ENCODE measurements at places on chromosomes 2 and 18.

GRCh38 chr18:42392416-42392815, 437.4 kb downstream of the PIK3C3 start:
- DNase-seq, result no peak

- DNase-seq, result no peak
These were observed 78.4 kb downstream of the TMEM247 start for GRCh38 chr2:46557788-46558187.

DNA sequence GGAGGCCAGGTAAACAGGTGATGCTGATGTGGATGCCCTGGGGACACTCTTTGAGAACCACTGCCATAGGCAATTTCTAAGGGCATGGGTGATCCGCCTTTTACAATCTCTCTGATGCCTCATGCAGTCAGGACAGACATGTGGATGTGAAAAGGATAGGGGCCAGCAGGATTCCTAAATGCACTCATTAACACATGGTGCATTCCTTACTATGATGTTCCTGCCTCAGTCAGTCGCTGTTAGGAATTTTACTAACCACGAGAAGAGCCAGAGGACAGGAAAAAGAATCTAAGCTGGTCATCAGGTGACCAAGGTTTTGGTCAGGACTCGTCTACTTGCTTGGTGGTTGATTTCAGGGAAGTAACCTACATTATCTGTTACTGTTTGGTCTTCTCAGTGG, 191.0 kb downstream of the ARL4C start:
- no peak for DNase-seq

GRCh38 chr2:46876741-46877384, 38.7 kb downstream of the MCFD2 start:
- no peak for DNase-seq

DNA sequence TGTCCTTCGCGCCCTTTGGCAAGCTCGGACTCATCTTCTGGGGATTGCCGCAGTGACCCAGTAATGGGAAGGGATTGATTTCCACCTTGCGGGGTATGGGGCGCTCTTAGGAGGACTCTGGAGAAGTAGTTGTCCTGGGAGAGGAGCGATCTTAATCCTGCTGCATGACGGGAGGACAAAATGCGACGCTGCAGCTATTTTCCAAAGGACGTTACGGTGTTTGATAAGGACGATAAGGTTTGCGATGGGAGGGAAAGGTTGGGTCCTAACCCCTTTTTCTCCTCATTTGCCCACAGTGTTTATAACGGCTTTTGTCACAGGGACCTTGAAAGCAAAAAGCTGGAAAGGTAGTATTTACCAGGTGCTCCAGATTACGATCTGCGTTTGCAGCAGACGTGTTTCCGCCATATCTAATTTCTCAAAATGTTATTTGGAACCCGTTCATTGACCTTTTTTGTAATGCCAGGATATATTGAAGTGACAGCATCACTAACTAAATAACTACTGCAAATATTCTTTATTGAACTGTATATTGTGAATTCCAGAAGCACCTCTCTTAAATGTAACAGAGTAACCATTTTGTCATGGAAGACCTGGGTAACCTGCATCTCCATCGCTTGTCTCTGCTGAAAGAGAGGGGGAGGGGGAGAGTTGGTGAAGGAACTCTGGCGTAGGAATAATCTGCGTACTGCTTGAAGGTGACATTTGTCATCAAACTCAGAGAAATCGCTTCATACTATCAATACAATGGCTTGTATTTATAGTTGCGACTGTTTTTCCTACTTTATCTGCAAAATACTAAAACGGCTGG, 590 bp downstream of the MDH1 start:
- DNase-seq, result peak; percentile 10

DNA sequence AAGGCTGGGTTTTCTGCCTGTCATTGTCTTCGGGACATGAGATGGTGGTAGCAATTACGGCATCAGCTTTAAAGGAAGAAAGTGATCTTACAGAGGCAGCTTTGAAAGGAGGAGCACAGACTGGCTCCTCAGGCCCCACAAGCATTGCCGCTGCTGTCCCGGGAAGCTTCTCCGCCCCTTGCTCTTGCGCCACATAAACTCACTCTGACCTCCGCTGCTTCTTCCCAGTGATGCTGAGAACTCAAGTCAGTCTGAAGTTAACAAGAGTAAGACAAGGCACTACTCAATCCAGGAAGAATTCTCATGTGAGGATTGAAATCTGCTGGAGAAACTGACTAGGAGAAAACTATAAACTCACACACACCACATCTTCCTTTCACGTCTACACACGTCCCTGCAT, 112.4 kb upstream of the RIOK3 start:
- DNase-seq, result no peak

DNA sequence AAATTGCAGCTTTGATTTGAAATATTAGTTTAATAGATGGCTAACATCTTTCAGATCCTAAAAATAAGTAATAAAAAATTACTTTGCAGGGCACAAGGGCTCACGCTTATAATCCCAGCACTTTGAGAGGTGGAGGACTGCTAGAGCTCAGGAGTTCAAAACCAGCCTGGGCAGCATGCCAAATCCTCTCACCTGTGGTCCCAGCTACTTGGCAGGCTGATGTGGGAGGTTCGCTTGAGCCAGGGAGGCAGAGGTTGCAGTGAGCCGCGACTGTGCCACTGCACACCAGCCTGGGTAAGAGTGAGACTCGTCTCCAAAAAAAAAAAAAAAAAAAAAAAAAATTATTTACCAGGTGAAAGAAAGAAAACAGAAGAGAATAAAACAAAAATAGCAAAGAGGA, 449.8 kb downstream of the NRXN1 start:
- DNase-seq, result no peak

GRCh38 chr2:29920631-29921559, 491 bp downstream of the ALK start:
- DNase-seq, result no peak

DNA sequence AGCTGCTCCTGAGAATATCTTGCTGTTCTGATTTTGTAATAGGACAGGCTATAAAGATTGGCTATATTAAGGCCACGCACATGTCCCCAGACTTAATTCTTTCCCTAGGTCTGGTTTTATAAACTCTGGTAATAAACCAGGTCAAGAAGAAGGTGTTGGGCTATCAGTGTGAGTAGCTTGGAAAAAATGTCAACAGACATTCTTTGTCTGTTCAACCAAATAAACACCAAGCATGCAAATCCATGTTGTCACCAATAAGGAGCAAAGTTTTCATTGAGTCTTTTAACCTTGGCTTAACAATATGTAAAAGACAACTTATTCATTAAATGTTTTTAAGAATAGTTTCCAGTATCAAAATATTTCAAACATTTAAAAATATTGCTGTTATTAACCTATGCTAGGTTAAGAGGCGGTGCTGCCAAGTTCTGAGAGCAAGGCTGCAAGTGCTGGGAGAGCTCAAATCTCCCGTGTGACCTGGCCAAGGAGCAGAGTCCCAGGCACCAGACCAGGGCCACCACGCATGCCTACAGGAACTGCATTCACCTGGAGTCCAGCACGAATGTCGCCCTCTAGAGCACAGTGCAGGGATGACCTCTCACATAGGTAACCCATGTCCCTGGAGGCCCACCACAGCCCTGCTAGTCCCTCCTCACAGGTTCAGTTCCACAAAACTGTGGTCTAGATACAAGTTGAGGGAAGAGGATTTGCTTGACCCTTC, 120.5 kb upstream of the POU3F3 start:
- no peak for DNase-seq
